ENCODE measurements at places on chromosomes 13 and 19.

DNA sequence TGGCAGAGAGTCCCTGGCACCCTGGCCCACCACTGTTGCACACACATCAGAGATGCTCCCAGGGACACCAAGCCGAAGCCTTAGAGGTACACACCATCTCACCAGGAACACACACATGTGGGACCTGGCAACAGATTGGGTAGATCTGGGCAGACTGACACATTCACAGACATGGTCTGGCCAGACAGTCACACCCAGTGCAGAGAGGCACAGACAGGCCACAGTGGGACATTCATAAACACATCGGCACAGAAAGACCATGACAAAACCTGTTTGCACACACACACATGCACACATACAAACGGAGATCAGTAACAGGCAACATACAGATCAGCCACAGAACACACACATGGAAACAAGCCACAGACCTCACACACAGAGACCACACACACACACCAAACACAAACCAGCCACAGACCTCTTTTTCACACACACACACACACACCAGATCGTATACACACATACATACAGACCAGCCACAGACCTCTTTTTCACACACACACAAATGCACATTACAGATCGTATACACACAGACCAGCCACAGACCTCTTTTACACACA is 6.3 kb upstream of the JUNB start:
- DNase-seq, result no peak

GRCh38 chr19:7013678-7014077 is 7.6 kb downstream of the MBD3L2B start:
- no peak for DNase-seq

GRCh38 chr19:2770055-2771013 is 12.7 kb downstream of the SGTA start:
- no peak for DNase-seq

DNA sequence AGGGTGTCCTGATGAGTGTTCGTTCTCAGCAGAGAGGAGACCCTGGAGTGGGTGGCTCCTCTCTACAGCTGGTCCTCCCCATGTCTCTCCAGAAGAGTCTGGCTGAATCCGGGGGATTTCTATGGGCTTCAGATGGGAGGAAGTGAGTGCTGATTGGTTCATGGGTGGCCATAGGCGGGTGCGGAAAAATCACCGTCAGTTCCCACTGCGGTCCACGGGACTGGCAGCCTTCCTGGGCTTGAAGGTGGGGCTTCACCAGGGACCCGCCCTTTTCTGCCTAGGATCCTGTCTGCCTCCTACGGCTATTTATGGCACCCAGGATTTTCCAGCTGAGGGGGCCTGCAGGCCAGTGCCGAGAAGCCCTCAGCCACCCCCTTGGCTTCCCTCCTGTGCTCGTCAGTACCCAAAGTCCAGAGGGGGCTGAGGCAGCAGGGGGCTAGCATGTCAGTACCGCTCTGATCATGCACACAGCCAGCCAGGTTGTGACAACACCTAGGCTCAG is 18.4 kb downstream of the CPB2 start:
- no peak for DNase-seq

DNA sequence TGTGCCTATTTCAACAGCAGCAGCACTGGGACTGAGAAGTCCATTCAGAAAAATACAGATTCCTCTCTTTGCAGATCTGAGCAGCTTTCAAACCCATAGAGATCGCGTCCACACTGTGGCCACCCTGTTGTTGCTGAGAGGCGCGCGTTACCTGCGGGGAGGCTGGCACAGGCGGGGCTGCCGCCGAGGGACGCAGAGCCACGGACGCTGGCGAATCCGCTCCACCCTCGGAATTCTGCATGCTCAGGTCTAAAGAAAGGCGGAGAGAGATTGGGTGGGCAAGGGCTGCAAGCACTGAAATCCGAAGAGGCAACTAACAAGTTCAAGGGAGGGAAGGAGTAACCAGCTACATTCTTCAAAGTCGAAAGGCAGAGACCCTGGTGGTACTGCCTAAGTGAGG is 63.0 kb downstream of the RFX2 start:
- no peak for DNase-seq

DNA sequence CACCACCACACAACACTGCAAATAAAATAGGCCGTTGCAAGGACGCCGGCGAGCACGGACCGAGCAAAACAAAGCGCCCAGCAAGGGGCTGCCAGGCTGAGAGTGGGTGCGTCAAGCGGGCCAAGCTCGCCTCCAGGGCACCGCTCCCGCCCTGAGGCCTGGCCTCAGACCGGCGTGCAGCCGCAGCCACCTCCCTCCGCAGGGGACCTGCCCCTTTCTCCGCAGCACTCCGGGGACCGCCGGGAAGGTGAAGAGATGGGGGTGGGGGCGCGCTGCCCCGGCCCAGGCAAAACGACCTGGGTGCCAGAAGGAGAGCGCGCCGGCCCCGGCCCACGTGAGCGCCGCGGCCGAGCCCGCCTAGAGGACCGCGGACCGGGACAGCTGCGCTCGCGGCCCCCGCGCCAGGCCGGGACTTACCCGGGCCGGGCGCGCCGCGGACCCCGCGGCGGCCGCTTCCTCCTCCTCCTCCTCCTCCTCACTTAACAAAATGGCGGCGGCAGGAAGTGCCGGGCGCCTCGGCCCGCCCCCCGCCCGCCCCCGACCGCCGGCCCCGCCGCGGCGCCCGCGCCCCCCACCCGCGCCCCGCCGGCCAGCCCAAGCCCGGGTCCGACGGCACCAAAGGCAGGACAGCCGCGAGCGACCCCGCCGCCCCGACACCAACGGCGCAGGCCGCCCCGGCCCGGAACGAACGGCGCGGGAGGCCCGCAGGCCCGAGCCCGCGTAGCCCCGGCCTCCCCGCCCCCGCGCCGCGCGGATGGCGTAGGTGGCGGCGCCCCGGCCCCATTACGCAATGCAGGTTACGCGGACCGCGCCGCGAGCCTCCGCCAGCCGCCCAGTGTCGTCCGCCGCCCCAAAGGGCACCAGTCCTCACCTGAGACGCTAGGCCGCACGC is 674 bp downstream of the BRD4 start:
- DNase-seq, result no peak

GRCh38 chr13:29131881-29132668 is 311.9 kb downstream of the MTUS2 start:
- DNase-seq, result no peak

DNA sequence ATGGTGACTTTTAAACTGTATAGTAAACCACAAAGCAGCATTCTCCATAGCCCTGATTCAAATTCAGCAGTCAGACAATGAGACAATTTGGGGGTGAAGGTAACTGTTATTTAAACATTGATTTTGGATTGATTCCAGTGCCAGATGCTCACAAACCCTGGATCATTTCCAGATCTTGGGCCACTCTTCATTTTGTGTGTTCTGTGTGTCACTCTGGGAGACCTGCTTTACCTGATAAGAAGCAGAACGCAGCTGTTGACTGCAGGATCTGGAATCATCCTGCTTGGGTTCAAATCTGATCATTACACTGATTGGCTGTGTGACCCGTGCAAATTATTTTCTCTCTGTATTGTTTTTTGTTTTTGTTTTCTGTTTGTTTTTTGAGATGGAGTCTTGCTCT is 4.0 kb upstream of the PCDH8 start:
- no peak for DNase-seq

DNA sequence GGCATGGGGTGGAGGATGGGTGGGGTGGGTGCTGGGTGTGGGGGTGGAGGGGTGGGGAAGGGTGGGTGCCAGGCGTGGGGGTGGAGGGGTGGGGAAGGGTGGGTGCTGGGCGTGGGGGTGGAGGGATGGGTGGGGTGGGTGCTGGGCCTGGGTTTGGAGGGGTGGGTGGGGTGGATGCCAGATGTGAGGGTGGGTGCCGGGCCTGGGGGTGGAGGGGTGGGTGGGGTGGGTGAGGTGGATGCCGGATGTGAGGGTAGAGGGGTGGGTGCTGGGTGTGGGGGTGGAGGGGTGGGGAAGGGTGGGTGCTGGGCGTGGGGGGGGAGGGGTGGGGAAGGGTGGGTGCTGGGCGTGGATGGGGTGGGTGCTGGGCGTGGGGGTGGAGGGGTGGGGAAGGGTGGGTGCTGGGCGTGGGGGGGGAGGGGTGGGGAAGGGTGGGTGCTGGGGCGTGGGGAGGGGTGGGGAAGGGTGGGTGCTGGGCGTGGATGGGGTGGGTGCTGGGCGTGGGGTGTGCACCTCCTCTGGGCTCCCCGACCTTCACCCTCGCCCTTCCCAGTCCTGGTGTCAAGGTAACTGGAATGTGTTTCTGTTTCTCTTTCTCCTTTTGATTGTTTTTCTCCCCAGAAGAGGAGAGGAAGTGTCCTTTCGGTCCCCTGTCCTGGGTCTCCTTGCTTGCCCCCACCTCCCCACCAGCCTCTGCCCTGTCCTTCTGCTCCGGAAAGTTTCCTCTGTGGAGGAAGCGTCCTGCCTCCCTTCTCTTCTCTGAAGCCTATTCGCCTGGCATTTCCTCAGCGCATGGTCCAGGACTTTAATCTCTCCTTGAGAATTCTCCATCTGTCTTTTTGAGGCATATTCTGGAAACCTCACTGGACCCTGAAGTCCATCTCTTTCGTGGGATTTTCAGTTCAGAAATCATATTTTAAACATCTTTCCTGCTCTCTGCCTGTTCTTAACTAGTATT is 22.9 kb upstream of the CFAP97D2 start:
- DNase-seq, result no peak

DNA sequence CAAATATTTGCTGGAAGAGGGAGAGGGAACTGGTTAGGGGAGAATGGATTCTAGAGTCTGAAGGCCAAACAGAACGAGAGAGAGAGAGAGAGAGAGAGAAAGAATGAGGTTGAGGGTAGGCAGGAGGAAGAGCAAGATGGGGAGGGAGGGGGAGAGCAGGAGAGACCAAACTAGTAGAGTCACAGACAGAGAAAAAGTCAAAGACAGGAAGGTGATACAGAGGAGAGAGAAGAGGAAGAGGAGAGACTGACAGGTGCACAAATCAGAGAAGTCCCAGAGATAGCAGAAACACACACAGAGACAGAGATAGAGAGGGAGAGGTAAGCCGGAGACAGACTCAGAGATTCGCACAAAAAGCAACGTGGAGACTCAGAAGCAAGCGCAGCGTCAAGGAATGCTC is 5.6 kb upstream of the CACNG6 start:
- DNase-seq, result no peak

- no peak for DNase-seq
Observed at GRCh38 chr13:29883941-29884518, 33.6 kb upstream of the UBL3 start.

- DNase-seq, result no peak
Observed at GRCh38 chr13:100106005-100106404, 17.1 kb downstream of the PCCA start.

- DNase-seq, result no peak
Observed at GRCh38 chr19:23817519-23817918, 58.8 kb upstream of the ZNF681 start.

All from NCI-H526 treated with DMSO at 0.1 percent for 48 hours (cell line).